Adipose tissue (tissue), 3 donors: ENCODE measurements at places on chromosomes 12 and 14. TPM values are rescaled to one million over a fixed set of nuclear protein-coding genes. Genes with fewer than 3 reads are reported as not detected.

NAV3 gene
- 0.31 TPM for polyA plus RNA-seq

E2F7 gene
- polyA plus RNA-seq = not detected

FIGNL2 gene
- polyA plus RNA-seq = 0.12 TPM

CCDC177 gene
- not detected for polyA plus RNA-seq

BIN2 gene
- 8.4 TPM for polyA plus RNA-seq

ADAMTS20 gene
- not detected for polyA plus RNA-seq

APEX1 gene
- polyA plus RNA-seq = 116 TPM

DTX1 gene
- 109 TPM for polyA plus RNA-seq

CAND1 gene
- 16.2 TPM for polyA plus RNA-seq

TAS2R50 gene
- polyA plus RNA-seq = 0.67 TPM

INHBC gene
- polyA plus RNA-seq = not detected

MYO1H gene
- not detected for polyA plus RNA-seq

SFSWAP gene
- 28.4 TPM for polyA plus RNA-seq

CD163L1 gene
- polyA plus RNA-seq = 0.21 TPM

SLC25A21 gene
- 0.54 TPM for polyA plus RNA-seq

PRH2 gene
- polyA plus RNA-seq = not detected

GARIN6 gene
- not detected for polyA plus RNA-seq

LRRIQ1 gene
- polyA plus RNA-seq = 0.07 TPM

KRT77 gene
- polyA plus RNA-seq = 0.08 TPM

TBX3 gene
- polyA plus RNA-seq = 18.1 TPM

NKX2-1 gene
- polyA plus RNA-seq = not detected

EFS gene
- polyA plus RNA-seq = 11.1 TPM

TMEM132C gene
- polyA plus RNA-seq = 3.1 TPM

COL2A1 gene
- not detected for polyA plus RNA-seq

SPX gene
- 21.3 TPM for polyA plus RNA-seq

SLC5A8 gene
- polyA plus RNA-seq = 0.02 TPM

RTN1 gene
- 3.6 TPM for polyA plus RNA-seq

DAO gene
- not detected for polyA plus RNA-seq

ITPR2 gene
- 15.5 TPM for polyA plus RNA-seq

NPFF gene
- polyA plus RNA-seq = 0.21 TPM

ATF7IP gene
- polyA plus RNA-seq = 12.5 TPM

LPAR5 gene
- polyA plus RNA-seq = 0.35 TPM

GPR84 gene
- 3.5 TPM for polyA plus RNA-seq

NFATC4 gene
- polyA plus RNA-seq = 166 TPM

BICDL1 gene
- polyA plus RNA-seq = 2.4 TPM
